ENCODE measurements at places on chromosomes 2 and 18. TPM values are rescaled to one million over a fixed set of nuclear protein-coding genes. Genes with fewer than 3 reads are reported as not detected.

DNA sequence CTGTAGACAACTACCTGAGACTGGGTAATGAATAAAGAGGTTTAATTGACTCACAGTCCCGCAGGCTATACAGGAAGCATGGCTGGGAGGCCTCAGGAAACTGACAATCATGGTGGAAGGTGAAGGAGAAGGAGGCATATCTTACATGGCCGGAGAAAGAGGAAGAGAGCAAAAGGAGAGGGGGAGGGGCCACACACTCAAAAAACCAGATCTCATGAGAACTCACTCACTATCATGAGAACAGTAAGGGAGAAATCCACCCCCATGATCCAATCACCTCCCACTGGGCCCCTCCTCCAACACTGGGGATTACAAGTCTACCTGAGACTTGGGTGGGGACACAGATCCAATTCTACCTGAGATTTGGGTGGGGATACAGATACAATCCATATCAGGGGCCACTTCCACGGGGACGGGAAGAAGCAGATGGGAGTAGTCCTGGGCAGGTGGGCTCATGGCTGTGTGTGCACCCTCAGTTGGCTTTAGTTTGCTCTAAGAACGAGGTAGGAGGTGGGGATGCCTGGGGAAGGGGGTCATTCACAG is 9.9 kb downstream of the MAB21L4 start:
- no peak overlapping the region for H3K4me3 ChIP-seq
- H3K36me3 ChIP-seq = no peaks in the 10 kb centered on the region
- H3K4me1 ChIP-seq = no peaks in the 10 kb centered on the region
- peaks cover 12% of the 10 kb centered on the region for H3K27me3 ChIP-seq

GRCh38 chr2:37231241-37232130 is at the start of the genes CEBPZ and NDUFAF7:
Gene CEBPZ (minus strand): TSS chr2:37231596. CDS start chr2:37231567, 29 bp downstream.
Gene NDUFAF7 (plus strand): TSS chr2:37231658. CDS start chr2:37231706, 48 bp downstream.
- no peaks in the 10 kb centered on the region for H3K27me3 ChIP-seq
- H3K36me3 ChIP-seq = peaks cover 10% of the 10 kb centered on the region
- DNase-seq = peak; percentile 90
- no peak within 1 kb of the TSS for H3K4me3 ChIP-seq

- H3K27me3 ChIP-seq = peaks cover 2% of the 10 kb centered on the region
- no peaks in the 10 kb centered on the region for H3K36me3 ChIP-seq
- H3K4me1 ChIP-seq = no peaks in the 10 kb centered on the region
- no peak for DNase-seq
- H3K27ac ChIP-seq = no peak overlapping the region
These were observed 187.6 kb upstream of the HNMT start for GRCh38 chr2:137776697-137777096.

GRCh38 chr2:215746887-215747615 is 266.3 kb downstream of the MREG start:
- no peak overlapping the region for H3K4me3 ChIP-seq
- no peak for DNase-seq
- H3K4me1 ChIP-seq = peaks cover 49% of the 10 kb centered on the region
- H3K36me3 ChIP-seq = peaks cover 7% of the 10 kb centered on the region
- no peak overlapping the region for H3K27ac ChIP-seq
- no peaks in the 10 kb centered on the region for H3K27me3 ChIP-seq

DNA sequence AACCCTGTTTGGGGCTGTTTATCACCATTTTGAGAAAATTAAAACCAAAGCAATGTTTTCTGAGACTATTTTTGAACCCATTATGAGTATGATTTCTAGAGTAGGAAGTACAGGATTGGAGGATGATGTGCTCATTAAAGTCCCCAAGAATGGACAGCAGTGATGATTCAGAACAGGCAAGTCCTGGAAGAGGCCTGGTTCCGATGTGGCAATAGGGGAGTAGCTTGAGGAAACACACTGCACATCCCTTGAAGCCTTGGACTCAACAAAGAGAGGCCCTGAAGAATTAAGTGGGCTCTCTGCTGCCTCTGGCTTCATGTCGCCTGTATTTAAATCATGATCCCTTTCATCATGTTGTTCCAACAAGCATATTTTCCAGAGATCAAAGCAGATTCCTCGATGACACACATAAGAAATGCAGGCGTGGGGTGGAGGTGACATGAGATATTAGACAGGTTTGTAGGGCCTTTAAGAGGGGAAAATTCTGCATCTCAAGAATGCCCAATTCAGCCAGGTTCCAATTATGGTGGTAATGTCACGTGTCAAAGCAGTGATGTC is 242.2 kb downstream of the FHOD3 start:
- H3K27ac ChIP-seq = no peak overlapping the region
- no peak for DNase-seq

- peaks cover 16% of the 10 kb centered on the region for H3K4me1 ChIP-seq
- peak within 1 kb of the TSS; percentile 62 for H3K4me3 ChIP-seq
- peak; percentile 78 for DNase-seq
- H3K27ac ChIP-seq = no peak within 1 kb of the TSS
- peaks cover 52% of the 10 kb centered on the region for H3K27me3 ChIP-seq
These were observed at the start of gene ZNF804A for GRCh38 chr2:184598316-184599053. Gene ZNF804A (plus strand): TSS chr2:184598529. CDS start chr2:184598960, 431 bp downstream.

DNA sequence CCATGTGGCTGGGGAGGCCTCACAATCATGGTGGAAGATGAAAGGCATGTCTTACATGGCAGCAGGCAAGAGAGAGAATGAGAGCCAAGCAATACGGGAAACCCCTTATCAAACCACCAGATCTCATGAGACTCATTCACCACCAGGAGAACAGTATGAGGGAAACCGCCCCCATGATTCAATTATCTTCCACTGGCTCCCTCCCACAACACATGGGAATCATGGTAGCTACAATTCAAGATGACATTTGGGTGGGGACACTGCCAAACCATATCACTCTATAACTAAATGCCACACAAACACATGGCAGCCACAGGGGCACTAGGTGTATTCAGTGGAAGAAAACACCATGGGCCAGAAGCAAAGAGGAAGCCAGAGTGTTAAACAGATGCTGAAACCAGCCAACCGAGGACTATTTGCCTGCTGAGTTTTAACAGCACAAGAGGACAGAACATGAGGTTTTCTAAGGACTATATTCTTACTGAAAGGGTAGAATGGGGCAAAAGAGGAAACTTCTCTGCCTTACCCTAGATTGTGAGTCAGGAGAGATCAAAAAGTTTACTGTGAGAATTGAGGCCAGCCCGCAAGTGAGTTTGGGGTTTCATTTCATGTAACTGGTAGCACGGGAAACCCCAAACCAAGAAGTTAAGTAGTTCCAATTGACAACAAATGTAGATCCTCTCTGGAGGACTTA is 49.2 kb downstream of the SIGLEC15 start:
- no peak for DNase-seq
- H3K4me1 ChIP-seq = no peaks in the 10 kb centered on the region
- H3K36me3 ChIP-seq = peaks cover 34% of the 10 kb centered on the region
- no peak overlapping the region for H3K4me3 ChIP-seq
- H3K27ac ChIP-seq = no peak overlapping the region
- H3K27me3 ChIP-seq = no peaks in the 10 kb centered on the region

DNA sequence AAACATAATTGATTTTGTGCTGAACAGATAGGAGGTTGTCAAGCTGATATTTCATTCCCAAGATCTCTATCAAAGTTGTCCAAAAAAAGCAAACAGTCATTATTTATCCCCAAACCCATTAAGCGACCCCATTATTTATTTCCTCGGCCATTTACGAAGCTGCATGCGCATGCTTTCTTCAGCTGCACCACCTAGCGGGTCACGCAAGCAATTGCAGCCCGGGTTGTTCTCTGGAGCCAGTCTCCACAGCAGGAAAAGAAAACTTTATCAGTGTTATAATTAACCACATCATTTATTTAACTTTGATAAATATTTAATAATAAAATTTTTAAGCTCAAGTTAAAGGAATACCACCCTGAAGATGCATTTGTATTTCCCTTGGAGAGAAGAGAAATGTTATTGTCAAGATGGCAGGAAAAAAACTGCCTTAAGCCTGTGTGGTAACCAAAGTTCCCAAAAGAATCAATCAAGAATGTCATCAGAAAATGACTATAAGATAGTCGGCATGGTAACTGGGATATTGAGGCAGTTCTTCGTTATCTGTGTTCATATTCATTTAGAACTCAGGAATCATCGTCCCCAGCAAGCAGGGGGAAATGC is 304.7 kb downstream of the FBXO15 start:
- no peaks in the 10 kb centered on the region for H3K36me3 ChIP-seq
- no peak overlapping the region for H3K27ac ChIP-seq
- H3K4me3 ChIP-seq = peak overlapping the region; percentile 28
- H3K27me3 ChIP-seq = peaks cover 18% of the 10 kb centered on the region
- no peak for DNase-seq

DNA sequence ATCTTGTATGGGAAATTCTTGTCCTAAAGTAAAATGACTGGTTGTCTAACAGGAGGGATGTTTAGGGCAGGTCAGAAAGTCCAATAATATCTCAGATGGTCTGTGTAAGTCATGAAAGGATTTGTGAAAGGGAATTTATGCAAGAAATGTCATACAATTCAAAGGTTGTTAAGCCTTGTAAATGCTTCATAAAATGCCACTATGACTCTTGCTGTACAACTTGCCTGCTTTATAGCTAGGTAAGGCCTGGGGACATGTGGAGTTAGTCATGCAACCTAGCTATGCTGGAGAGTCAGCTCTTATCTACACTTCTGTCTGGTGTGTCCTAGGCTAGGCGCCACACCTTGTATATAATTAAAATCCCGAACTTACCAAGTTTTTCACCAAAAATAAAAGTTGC is 36.9 kb upstream of the VWA3B start:
- H3K27ac ChIP-seq = no peak overlapping the region
- H3K36me3 ChIP-seq = no peaks in the 10 kb centered on the region
- peaks cover 4% of the 10 kb centered on the region for H3K27me3 ChIP-seq
- no peak for DNase-seq

GRCh38 chr2:143085125-143085784 is 44.0 kb upstream of the ARHGAP15 start:
- H3K36me3 ChIP-seq = peaks cover 3% of the 10 kb centered on the region
- no peaks in the 10 kb centered on the region for H3K27me3 ChIP-seq
- H3K4me3 ChIP-seq = no peak overlapping the region
- H3K27ac ChIP-seq = no peak overlapping the region
- peaks cover 5% of the 10 kb centered on the region for H3K4me1 ChIP-seq

DNA sequence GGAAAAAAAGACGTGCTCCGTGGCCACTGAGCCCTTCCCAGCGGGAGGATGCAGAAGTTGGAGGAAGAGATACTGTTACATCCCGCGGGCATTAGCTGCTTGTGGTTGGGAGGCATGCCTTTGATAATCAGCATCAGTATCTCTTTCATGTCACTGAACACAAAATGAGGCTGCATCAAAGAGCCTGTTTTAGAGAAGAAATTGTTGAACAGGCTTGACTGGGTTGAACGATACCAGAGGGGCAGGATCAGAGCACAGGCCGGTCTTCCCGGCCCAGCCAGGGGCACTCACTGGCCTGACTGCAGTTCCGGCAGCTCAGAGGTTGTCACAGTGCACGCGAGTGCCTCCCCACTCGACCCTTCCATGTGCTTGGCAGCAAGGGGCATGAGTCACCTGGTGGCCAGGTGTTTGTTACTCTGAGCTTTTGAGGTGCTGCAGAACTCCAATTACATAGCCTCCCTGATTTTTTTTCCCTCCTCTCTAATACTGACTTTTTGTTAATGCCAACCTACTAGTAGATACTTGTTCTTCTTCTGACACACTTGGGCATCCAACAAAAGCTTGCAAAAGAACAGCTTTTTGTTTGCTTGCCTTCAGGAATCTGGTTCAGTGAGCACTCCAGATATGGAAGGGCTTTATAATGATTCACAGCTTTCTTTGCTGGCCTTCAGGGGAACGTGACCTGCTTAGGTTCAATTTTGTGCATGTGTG is 121.6 kb downstream of the VAPA start:
- no peak for DNase-seq
- H3K4me1 ChIP-seq = peaks cover 30% of the 10 kb centered on the region
- H3K4me3 ChIP-seq = no peak overlapping the region
- H3K27ac ChIP-seq = no peak overlapping the region
- no peaks in the 10 kb centered on the region for H3K27me3 ChIP-seq

GRCh38 chr2:203782262-203782976 is 76.0 kb downstream of the CD28 start:
- H3K4me1 ChIP-seq = peaks cover 48% of the 10 kb centered on the region
- no peak overlapping the region for H3K4me3 ChIP-seq
- no peaks in the 10 kb centered on the region for H3K27me3 ChIP-seq
- H3K36me3 ChIP-seq = no peaks in the 10 kb centered on the region

- no peak overlapping the region for H3K27ac ChIP-seq
- H3K27me3 ChIP-seq = no peaks in the 10 kb centered on the region
- no peaks in the 10 kb centered on the region for H3K36me3 ChIP-seq
These were observed 442.3 kb upstream of the RGPD4 start for GRCh38 chr2:107384422-107384821.

GRCh38 chr18:79133724-79134123 is 64.5 kb downstream of the ATP9B start:
- H3K36me3 ChIP-seq = peaks cover 18% of the 10 kb centered on the region
- no peak for DNase-seq
- H3K4me3 ChIP-seq = no peak overlapping the region

GRCh38 chr2:64609227-64609941 is 44.3 kb downstream of the SERTAD2 start:
- H3K27ac ChIP-seq = no peak overlapping the region
- peaks cover 25% of the 10 kb centered on the region for H3K4me1 ChIP-seq
- peak overlapping the region; percentile 58 for H3K4me3 ChIP-seq
- DNase-seq = no peak
- H3K36me3 ChIP-seq = no peaks in the 10 kb centered on the region

GRCh38 chr18:3511980-3512379 is 62.0 kb downstream of the TGIF1 start:
- H3K36me3 ChIP-seq = no peaks in the 10 kb centered on the region
- DNase-seq = no peak
- H3K27ac ChIP-seq = no peak overlapping the region
- peaks cover 11% of the 10 kb centered on the region for H3K4me1 ChIP-seq

- peaks cover 2% of the 10 kb centered on the region for H3K36me3 ChIP-seq
- no peak overlapping the region for H3K27ac ChIP-seq
- no peak for DNase-seq
- no peaks in the 10 kb centered on the region for H3K27me3 ChIP-seq
- no peak overlapping the region for H3K4me3 ChIP-seq
These were observed 144.6 kb upstream of the CCDC195 start for GRCh38 chr2:224860786-224861185.

GRCh38 chr2:98469862-98470544 is 25.3 kb downstream of the INPP4A start:
- H3K27me3 ChIP-seq = no peaks in the 10 kb centered on the region
- H3K36me3 ChIP-seq = no peaks in the 10 kb centered on the region
- no peak overlapping the region for H3K27ac ChIP-seq

DNA sequence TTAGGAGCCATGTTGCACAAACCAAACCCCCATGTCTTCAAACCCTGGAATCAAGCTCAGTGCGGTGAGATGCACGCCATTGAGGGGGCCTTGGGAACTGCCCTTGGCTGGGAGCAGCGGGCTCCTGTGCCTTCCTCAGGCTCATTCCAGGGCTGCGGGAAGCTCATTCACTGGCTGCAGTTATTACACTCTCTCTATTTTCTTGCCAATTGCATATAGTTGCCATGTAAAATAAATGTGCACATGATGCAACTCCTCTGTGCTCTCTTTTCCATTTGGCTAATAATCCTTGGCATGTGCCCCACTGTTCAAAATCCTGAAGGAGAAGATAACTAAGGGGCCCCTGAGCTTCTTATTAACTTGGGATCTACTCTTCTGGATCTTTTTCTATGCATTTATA is 74.7 kb downstream of the KCTD1 start:
- H3K27me3 ChIP-seq = no peaks in the 10 kb centered on the region
- H3K36me3 ChIP-seq = peaks cover 18% of the 10 kb centered on the region
- peaks cover 13% of the 10 kb centered on the region for H3K4me1 ChIP-seq
- DNase-seq = no peak

Gene XDH
- total RNA-seq = 0.23 TPM

Gene KANSL1L
- total RNA-seq = 12.2 TPM

Gene ADGRF3
- total RNA-seq = 0.10 TPM

Gene MBOAT2
- 34.4 TPM for total RNA-seq

Gene PKDCC
- total RNA-seq = 164 TPM

Gene TEKT4
- not detected for total RNA-seq

Gene TAF4B
- total RNA-seq = 2.2 TPM

Gene FOXD4L1
- total RNA-seq = not detected

Gene ATP6V1C2
- total RNA-seq = not detected

Gene CFAP65
- not detected for total RNA-seq

Gene SIX2
- 35.0 TPM for total RNA-seq

All from chondrocyte (in vitro differentiated cells).